ENCODE measurements at places on chromosomes 13 and 19.

GRCh38 chr19:45090034-45090433, 2.9 kb upstream of the PPP1R37 start:
- no peak for DNase-seq

DNA sequence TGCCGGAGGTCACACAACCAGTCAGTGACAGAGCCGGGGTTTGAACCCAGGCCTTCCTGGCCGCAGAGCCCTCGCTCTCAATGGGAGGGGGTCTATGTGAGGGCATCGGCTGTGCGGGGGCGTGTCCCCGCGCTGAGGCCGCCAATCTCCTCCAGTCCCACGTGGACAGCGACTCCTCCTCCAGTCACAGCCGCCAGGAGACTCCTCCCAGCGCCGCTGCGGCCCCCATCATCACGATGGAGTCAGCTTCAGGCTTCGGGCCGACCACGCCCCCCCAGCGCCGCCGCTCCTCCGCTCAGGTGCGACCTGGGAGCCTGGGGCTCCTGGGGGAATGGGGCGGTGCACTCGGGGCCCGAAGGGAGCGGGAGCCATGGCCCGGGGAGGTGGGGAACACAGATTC, 6.0 kb downstream of the SPRED3 start:
- no peak for DNase-seq

DNA sequence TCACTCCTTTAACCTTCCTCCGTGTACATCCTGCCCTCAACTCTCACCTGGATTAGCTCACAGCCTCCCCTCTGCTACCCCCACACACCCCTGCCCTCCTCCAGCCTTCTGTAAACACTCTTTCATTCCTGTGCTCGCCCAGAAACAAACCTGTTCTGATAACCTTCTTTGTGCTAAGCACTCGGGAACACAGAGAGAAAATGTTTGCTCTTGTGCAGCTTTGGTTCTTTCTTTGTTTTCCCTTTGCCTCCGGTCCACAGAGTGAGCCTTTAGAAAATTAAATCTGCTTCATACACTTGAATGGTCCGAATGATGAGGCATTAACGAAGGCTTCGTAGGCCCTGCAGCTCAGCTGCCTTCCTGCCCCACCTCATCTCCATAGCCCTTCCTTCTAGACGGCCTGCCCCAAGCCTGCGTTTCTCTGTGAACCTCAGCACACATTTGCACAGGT, 6.6 kb upstream of the ZDHHC20 start:
- DNase-seq = no peak

DNA sequence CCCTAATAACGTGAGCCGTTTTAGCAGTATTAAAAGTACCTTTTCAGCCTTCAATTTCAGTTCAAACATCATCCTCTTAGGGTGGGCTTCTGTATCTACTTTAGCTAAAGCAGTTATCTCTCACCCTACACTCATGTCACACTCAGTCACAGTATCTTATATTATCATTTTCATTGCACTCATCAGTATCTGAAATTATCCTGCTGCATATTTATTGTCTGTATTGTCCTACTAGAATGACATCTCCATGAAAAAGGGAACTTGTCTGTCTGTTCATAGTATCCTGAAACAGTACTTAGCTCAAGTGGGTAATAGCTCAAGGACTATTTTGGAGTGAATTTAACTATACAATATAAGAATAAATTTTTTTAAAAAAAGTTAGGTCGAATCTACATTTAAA, 19.9 kb upstream of the RFC3 start:
- DNase-seq = no peak

GRCh38 chr13:34815526-34815925, 126.5 kb upstream of the NBEA start:
- no peak for DNase-seq

DNA sequence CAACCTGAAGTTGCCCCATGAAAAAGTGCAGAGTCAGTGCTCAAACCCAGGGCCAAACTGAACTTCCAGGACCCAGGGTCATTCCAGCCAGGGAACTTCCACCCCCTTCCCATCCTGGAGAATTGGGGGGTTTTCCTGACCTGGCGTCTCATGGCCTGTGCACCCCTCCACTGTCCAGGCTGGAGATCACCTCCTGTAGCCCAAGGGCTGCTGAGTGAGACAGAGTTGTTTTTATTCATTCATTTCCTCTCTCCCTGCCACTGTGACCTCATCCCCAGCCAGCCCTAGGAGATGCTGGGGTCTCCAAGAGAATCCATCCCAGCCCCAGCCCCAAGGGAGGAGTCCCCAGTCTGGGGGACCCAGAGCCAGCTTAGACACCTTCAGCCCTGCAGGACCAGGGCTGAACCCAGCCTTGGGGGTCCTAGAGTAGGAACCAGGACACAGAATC, 4.2 kb downstream of the FCHO1 start:
- no peak for DNase-seq

DNA sequence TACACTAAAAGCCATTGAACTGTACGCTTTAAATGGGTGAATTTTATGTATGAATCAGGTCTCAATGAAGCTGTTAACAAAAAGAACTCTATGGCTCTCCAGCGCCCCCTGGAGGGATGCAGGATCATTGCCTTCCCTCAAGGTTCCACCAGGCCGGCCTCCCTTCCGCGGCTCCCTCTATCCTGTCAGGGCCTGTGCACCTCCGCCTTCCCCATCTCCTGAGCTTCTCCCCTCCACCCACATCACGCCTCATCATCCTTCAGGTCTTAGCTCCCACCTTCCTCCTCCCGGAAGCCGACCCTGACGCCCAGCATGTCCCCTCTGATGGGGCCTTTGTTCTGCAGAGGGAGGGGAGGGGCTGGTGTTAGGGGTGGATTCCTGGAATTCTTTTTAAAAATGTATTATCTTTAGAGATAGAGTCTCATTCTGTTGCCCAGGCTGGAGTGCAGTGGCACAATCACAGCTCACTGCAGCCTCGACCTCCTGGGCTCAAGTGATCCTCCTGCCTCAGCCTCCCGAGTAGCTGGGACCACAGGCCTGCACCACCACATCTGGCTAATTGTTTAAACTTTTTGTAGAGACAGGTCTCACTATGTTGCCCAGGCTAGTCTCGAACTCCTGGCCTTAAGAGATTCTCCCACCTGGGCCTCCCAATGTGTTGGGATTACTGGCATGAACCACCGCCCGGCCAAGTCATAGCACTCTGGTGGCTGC, 27.7 kb downstream of the MEIS3 start:
- peak; percentile 36 for DNase-seq

DNA sequence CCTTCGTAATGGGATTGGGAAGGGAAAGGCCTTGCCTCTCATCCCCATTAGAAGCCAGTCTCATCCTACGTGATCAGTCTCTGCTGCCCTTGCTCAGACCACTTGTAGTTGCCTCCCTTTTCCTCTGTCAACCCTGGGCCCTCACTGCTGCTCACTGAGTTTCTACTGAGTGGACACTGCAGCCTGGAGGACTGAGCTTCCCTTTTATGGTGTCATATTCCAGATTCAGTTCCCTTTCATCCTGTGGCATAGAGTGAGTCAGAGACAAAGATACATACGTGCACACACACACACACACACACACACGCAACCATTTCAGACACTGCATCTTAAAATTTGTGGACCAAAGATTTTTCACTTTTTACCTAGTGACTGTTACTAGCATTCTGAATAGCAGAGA, 56.6 kb downstream of the COG3 start:
- DNase-seq = no peak

GRCh38 chr13:88144580-88144979, 473.4 kb downstream of the SLITRK5 start:
- DNase-seq = no peak

GRCh38 chr19:5286465-5287029, 54.1 kb downstream of the PTPRS start:
- DNase-seq = no peak

DNA sequence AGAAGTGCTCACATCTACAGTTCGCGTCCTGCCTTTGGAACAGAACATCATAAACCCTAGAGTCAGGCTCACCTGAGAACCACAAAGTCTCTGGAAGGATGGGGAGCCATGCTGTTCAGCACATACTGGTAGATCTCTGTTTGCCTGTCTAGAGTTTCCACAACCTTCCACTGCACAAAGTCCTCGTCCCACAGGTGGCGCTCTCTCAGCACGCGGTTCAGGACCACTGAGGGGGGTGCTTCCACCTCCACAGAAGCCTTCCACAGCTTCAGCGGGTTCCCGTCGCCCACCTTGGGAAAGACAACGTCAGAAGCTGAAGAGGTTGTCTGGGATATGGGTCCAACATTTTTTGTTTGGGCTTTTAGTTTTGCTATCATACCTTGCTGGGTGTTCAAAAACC, 93.6 kb downstream of the KL start:
- DNase-seq = peak; percentile 10

DNA sequence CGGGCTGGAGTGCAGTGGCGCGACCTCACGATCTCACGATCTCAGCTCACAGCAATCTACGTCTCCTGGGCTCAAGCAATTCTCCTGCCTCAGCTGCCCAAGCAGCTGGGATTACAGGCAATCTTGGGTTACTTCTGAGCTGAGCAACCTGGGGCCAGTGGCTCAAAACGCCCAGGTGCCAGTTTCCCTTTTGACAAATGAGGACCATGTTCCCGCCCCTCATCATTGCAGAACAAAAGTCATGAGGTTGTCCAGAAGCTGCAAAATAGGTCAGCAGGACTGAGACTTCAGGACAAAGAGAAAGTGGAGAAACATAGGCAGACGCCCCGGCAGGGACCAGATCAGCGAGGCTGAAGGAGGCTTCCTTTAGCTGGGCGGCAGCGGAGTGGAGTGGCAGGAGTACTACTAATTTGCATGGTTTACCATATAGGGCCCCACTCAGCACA, 3.3 kb upstream of the ADGRE5 start:
- DNase-seq = no peak

DNA sequence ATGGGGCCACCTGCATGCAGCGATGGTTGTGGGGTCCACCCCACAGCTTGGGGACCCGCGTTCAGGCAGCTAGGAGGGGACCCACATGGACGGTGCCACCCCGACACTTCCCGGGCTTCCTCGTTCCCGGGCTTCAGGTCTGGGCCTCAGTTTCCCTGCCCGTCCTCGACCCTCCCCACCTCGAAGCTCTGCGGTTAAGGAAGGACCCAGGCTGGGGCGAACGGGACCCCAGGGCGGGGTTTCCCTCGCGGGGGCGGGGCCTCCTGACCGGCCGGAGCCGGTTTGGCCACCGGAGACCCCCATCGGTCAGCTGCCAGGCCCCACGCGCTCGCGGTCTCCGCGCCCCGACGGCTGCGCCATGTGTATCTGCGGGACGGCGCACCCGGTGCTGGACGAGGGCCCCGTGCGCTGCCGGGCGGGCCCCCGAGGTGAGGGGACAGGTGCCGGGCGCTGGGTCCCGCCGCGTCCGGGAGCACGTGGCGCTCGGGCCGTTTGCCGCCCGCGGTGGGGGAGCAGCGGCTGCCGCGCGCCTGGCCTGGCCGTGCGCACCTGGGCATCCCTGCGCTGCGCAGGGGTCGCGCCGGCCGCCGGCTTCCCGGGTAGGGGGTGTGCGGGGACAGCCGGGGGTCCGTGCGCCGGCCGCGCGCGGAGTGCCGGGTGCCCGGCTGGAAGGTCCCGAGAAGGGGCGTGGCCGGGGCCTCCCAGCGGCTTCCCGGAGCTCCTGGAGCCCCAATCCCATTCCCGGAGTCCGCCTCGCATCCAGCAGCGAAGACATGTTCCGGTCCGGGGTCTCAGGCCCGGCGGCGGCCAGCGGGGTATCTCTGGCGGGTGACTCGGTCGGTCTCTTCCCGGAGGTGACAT, 4.2 kb downstream of the ARHGAP45 start:
- DNase-seq = no peak

DNA sequence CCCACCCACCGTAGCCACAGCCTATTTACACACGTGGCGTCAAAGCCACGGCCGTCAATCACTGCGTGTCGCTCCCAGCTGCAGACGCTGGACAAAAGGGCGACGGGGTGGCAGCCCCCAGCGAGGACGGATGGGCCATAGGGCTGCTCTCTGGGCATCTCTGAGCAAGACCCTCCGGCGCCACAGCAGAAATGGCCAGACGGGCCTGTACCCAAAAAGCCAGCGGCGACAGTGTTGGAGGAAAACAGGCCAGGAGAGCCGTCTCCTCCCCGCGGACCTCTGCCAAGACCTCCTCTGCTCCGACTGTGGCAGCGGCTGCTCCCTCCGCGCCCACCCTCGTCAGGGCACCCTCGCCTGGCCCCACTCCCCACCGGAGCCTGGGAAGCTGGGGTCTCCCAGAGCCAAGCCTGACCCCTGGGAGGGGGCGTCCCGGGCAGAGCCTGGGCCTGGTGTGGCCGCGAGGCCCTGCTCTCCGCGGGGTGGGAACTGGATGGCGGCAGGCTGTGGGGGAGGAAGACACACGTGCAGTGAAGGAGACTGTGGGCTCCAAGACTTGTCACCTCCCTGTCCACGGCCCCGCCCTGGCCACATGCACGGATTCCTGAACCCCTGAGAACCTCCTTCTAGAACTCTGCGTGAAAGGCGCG, 2.7 kb downstream of the C2CD4C start:
- DNase-seq = no peak

- no peak for DNase-seq
These were observed 2.9 kb downstream of the LAMP1 start for GRCh38 chr13:113299951-113300350.

- no peak for DNase-seq
These were observed 64.0 kb upstream of the ZNF681 start for GRCh38 chr19:23822735-23823134.

GRCh38 chr13:40127476-40127875, 472.0 kb downstream of the COG6 start:
- no peak for DNase-seq

DNA sequence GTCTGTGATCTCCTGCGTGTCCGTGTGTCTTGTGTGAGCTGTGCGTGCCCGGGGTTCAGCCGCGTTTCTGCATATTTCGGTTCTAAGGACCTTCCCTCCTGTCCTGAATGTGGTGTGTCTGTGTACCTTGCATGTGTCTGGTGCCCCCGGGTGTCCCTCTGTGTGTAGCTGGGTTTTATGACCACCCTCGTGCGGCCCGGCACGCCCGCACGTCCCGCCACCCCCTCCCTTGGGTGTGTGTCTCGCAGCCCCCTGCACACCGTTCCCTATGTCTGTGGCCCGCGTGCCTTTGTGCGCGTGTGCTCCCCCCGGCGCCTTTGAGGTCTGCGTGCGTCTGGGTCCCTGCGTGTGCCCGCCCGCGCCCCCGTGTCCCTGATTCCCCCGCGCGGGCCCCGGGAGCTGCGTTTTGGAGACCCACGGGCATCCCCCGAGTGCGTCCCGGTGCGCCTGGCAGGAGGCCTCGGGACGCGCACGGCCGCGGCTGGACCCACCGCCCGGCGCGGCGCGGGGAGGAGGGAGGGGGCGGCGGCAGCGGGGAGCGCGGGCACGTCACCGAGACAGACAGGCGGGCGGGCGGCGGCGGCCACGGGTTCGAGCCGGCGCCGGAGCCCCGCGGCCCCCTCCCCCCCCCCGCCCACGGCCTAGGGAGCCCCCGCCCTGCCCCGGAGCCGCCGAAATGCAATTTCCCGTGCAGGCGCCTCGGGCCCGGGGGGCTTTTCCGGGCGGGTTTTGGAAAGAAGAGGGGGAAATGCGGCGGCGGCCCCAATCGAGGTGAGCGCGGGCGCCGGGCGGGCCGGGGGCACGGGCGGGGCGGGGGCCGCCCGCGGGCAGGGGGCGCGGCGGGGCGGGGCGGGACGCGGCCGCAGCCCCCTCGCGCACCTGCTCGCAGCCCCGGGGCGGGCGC, 12.0 kb upstream of the NANOS3 start:
- no peak for DNase-seq

- DNase-seq = no peak
These were observed 525 bp downstream of the CARS2 start for GRCh38 chr13:110705356-110705825.
